ENCODE measurements at places on chromosomes 16 and 17.

DNA sequence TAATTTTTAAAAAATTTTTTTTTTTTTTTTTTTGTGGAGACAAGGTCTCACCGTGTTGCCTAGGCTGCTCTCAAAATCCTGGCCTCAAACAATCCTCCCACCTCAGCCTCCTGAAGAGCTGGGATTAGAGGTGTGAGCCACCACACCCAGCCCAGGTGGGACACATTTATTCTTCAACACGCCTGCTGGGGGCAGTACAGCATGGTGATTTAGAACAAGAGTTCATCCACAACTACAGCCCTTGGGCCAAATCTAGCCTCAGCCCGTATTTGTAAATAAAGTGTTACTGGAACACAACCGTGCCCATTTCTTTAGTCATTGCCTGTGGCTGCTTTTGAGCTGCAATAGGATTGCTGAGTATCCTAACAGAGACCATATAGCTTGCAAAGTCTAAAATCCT is 92.8 kb downstream of the KATNIP start:
- DNase-seq: peak; percentile 38

DNA sequence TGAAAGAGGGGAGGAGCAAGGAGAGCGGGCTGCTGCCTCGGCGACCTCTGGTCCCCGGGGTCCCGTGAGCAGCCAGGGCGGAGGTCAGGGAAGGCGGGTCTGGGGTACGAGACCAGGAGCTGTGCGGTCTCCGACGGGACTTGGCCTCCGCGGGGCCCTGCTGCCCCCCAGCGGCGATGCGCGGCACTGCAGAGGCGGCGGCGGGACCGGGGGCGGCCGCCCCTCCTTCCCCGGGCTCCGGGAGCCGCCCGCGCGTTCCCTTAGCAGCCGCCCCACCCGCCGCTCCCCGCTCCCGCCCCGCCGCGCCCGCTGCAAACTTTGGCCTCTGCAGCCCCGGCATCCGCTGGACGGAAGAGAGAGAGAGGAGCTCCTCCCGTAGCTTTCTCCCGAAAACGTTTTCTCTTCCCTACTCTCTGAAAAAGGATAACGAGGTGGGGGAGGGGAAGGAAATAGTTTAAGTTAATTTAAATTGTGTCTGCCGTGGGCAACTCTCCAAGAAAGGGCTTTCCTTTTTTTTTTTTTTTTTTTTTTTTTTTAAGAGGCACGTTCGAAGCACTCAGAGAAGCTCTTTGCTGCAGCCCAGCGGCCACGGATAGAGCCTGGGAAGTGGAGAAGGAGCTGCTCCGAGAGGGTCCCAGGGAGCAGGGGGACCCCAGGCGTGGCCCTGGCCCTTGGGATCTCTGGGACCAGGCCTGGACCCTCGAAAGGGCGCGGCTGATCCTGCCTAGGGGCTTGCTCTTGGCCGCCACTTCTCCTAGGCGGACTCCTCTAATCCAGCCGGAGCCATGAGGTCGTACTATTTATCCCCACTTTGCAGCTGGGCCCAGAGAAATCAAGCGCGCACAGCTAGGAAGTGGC is 43.2 kb downstream of the C16orf82 start:
- peak; percentile 81 for DNase-seq

DNA sequence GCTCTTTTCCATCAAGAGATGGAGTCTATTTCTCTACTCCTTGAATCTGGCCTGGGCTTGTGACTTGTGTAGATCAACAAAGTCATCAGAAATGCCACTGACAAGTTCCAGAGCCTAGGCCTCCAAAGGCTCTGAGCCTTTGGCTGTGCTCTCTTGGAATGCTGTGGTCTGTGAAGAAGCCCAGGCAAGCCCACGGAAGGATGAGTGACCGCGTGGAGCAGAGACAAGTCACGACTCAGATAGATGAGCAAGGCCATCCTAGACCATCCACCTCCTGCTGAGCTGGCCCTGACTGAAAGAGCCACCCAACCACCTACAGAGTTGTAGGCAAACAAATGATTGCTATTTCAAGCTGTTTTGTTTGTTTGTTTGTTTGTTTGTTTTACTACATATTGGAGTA is 11.6 kb upstream of the ICAM2 start:
- DNase-seq: no peak

DNA sequence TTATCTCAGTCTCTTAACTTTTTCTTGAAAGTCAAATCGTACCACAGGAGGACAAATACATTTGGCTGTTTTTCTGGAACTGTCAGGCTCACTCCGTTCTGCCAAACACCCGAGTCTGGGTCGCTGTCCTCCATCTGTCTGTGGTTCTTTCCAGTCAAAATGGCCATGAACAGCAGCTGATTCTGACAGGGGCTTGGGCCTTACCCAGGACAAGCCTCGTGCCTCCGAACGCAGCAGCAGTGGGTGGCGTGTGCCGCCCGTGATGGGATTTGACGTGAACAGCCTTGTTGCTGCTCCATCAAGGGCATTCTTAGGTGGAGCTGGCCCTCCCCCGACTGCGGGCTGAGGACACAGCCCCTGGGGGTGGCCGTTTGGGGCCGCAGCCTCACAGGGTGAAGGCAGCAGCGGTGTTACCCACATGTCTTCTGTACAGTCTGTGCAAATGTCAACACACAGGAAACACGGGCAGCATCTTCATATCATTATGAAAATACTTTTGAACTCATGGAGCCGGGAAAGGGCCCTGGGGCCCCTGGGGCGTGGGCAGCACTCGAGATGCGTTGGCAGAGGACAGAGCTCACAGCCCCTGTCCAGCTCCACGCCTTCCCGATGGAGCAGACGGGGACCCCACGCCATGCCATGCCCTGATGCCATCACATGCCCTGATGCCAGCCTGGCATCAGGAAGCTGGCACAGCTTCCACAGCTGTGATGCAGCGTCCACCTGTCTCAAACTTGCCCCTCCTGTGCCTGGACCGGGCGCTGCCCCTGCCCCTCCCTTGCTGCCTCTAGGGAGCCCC is 8.6 kb upstream of the ACSF3 start:
- no peak for DNase-seq

DNA sequence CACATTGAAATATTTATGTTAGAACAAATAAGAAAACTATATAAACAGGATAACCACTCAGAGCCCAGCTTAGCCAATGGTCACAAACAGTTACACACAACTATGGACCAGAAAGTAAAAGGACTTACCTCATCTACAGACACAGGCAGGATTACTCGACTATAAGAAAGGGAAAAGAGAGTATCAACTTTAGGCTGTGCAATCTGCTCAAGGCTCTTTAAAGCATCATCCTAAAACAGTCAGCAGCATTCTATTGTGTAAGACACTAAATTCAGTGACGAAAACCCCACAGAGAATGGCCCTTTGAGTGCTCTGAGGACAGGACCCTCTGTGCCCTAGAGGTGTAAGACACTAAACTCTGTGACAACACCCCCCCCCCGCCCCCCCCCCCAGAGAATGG is 4.2 kb downstream of the PITPNA start:
- DNase-seq: no peak
